ENCODE measurements at places on chromosomes 2 and 18.

DNA sequence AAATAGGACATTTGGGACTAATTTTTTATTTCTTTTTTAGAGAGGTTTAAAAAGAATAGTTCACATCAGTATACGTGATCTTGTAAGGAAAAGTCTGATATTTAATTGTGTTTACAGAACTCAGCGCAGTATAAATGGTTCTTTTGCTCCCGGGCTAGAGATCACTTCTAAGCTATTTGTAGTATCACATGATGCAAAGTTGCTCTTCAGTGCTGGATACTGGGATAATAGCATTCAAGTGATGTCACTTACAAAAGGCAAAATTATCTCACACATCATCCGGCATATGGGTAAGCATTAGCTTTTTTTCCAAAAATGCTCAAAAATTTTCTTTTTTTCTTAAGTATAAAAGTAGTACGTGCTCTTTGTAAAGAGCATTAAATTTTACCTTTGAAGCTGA, 37.4 kb upstream of the CYP20A1 start:
- DNase-seq, result no peak

GRCh38 chr2:143371616-143372015, 242.4 kb downstream of the ARHGAP15 start:
- DNase-seq, result no peak

- no peak for DNase-seq
Measured at GRCh38 chr2:30113617-30114293, 33.1 kb upstream of the YPEL5 start.

- DNase-seq, result no peak
Measured at GRCh38 chr2:205848601-205849000, 166.3 kb downstream of the NRP2 start.

DNA sequence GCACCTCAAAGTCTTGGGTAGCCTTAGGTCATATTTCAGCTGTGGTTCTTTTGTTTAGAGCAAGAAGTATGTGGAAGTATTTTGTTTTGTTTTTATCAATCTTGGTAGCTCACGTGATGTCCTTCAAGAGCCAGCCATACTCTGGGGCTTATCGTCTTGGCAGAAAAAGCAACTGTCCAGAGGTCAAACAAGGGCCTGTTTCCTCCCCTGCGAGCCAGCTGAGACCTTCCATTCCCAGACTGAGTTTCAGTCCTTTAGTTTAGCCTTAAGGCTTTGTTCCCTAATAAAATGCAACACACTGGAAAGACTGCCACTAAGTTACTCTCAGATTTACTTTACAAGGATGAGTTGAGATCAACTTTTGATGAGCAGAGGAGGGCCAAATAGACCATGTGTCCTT, 63.5 kb downstream of the TXNL1 start:
- DNase-seq, result no peak

DNA sequence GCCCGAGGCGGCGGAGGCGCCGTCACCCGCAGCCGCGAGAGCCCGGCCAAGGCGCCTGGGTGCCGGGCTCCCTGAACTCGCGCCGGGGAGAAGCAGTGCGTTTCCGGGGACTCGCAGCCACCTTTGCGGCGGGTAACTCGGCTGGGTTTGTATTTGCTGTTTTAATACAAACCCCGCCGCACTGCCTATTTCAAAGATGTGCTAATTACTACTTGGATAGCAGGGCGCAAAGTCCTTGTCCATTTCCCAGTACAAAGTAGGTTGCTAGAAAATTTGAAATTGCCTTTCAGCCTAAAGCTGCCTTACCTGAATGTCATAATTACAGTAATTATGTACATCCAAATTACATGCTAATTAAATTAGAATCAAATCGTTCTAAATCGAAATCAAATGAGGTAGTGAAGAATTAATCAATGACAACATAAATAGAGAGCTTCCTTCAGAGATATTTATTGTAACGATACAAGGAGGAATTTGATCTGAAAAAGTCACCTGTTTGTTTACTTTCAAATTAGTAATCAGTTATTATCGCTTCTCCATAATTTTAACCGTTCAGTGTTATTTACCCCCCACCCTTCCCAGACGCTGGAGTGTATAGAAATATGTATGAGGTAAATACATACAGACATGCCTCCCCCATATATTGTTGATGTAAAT, 8.1 kb downstream of the SP9 start:
- no peak for DNase-seq

- no peak for DNase-seq
Measured at GRCh38 chr2:232097758-232098157, 136.2 kb downstream of the DIS3L2 start.

GRCh38 chr2:234496055-234496834, 636 bp downstream of the ARL4C start:
- no peak for DNase-seq

- no peak for DNase-seq
Measured at GRCh38 chr2:1813371-1813770, 69.1 kb upstream of the PXDN start.

GRCh38 chr2:215624423-215624829, 188.6 kb upstream of the FN1 start:
- no peak for DNase-seq

DNA sequence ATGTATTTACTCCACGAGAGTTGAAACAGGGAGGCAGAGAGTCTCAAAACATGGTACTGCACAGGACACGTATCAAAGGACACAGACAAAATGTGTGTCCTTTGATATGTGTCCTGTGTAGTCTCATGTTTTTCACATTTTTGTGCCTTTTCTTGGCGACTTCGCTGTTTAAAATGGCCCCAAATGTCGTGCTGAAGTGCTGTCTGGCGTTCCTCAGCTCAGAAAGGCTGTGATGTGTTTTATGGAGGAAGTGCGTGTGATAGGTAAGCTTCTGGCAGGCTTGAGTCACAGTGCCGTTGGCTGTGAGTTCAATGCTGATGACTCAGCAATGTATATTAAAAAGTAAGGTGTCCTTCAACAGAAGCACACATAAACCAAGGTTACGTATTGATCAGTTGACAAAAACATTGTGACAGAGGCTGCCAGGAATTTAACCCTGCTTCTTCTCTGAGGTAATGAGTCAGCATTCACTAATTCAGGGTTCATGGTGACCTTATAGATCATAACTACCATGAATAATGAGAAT, 78.2 kb downstream of the DYSF start:
- no peak for DNase-seq

DNA sequence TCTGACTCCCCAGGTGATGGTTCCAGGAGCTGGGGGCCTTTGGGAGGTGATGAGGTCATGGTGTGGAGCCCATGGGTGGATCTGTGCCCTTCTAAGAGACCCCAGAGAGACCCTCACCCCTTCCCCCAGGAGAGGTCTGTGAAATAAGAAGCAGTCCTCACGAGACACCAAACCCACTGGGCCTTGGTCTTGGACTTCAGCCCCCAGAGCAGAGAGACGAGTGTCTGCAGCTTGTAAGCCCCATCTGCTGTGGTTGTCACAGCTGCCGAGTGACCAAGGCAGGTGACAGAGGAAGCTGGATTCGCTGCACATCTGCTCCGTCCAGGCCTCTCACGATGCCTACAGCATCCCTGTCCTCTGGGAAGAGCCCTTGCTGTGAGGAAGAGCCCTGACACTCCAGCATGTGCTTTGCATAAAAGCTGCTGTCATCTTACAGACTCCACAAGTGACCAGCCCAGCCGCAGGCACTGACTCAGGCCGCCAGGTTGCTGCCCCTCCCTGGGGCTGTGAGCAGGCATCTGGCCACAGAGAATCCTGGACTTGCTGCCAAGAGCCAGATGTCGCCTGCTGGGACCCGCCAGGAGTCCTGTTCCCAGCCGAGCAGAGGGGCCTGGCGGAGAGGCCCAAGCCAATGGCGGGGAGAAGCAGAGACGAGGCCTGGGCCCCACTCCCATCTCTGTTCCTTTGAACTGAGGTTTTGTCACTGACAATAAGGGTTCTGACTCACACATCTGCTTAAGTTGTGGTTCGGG, 150.8 kb downstream of the PXDN start:
- DNase-seq, result no peak

- no peak for DNase-seq
Measured at GRCh38 chr2:54052825-54053718, 62.3 kb upstream of the ACYP2 start.

DNA sequence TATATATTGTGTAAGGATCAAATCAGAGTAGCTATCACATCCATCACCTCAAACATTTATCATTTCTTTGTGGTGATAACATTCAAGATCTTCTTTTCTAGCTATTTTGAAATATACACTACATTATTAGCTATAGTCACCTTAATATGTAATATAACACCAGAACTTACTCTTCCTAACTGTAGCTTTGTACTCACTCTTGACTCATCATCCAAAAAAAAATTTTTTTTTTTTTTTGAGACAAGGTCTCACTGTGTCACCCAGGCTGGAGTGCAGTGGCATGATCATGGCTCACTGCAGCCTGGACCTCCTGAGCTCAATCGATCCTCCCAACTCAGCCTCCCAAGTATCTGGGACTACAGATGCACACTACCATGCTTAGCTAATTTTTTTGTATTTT, 153.3 kb downstream of the EML6 start:
- DNase-seq, result no peak

DNA sequence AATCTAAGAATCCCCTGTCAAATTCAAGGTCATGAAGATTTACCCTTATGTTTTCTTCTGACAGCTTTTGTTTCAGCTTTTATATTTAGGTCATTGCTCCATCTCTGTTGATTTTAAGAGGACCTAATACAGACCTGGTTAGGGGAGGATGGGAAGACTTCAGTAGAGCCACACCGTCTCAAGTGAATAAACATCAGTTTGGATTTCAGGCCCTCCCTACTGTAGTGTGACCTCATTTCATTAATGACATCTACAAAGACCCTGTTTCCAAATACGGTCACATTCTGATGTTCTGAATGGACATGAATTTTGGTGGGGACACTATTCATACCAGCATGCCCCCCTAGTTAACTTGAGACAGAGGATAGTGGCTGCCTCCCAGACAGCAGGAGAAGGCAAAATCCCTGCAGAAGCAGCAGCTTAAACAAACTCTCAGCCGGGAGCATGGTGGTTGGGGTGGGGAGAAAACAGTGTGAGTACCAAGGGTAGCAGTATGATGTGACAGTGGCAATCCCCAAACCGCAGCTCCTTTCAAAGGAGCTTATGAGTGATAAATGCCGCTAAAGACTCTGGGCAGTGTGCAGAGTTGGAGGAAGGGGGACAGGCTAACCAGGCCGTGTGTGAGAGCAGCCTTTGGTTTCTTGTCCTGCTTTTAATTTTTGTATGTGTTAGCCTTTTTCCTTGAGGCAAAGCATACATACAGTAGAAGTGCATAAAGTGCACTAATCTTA, 65.9 kb upstream of the TNP1 start:
- DNase-seq, result no peak

GRCh38 chr2:113390124-113390849, 47.2 kb upstream of the ZNG1B start:
- DNase-seq, result no peak

DNA sequence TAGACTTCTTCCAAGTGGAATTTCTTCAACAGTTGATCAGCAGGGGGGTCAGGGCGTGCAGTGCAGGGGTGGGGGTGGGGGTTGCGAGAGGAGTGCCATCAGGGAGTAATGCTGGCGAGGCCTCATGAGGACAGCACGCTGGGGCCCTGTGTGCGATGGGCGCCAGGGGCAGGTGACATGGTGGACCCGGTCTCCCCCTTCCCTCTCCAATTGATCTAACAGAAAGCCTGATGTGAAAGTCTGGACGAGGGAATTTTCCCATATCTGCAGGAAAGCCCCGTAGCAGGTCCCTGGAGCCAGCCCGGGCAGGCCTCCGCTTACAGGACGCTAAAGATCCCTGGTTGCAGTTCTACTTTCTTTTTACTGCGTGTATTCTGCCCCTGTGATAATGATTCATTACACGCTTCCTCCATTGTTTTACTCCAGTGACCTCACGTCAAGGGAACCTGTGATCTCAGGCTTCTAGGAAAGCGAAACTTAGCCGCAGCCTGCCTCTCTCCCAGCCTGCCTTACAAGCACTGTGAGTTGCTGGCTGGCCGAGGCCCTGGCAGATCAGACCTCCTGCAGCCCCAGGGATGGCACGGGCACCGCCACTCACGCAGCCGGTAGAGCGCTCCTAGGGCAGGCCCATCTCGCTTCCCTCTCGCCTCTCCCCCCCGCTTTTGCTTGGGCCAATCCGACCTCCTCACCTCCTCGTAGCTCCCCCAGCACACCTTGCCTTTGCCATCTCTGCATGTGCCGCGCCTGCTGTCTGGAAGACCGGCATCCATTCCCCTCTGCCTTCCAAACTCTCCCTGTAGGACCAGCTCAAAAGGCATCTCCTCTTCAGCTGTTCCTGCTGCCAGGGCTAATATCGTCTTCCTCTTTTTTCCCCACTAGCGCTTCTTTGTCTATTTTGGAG, 19.2 kb downstream of the NEURL3 start:
- DNase-seq, result no peak

- DNase-seq, result no peak
Measured at GRCh38 chr18:60401346-60401745, 28.8 kb upstream of the MC4R start.

DNA sequence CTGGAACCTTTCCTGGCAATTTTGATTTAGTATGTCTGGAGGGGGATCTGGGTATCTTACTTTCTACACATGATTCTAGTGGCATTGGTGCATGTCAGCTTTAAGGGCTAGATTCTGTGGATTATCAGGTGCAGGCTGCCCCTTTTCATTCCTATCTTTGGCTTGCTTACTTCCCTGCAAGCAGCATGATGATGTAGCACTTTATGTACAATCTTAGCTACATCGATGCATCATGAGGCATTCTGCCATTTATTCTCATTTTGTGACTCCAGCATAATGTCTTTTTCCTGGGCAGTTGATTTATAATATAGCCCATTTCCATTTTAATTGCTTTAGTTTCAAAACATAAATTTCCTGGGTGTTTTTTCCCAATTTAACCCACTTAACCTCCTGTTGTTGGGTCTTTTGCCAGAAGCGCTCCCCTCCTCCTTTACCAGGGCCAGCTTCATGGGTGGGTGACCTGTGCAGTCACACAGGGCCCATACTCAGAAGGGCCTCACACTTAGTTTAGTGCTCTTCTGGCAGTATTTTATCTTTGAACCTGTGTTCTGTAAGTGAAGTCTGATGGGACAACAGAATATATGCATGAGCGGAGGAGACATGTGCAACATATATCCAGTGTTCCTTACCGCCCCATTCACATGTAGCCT, 36.0 kb downstream of the TPGS2 start:
- no peak for DNase-seq

DNA sequence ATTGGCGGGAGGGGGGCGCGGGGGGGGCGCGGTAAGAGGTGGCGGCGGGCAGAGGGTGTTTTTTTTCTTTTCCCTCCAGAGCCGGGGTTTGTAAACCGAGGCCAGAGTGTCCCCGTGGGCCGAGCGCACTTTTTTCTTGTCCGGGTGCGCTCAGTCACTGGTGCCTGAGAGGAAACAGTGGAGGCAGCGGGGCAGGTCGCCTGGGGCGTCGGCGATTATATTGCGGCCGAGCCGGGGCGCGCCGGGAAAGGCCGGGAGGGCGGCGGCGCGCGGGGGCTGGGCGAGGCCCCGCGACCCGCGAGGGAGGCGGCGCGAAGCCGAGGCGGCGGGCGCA, 275 bp downstream of the HOXD8 start:
- DNase-seq, result no peak

Data from omental fat pad (tissue), 4 donors.